ENCODE measurements at places on chromosomes 12 and 14.

DNA sequence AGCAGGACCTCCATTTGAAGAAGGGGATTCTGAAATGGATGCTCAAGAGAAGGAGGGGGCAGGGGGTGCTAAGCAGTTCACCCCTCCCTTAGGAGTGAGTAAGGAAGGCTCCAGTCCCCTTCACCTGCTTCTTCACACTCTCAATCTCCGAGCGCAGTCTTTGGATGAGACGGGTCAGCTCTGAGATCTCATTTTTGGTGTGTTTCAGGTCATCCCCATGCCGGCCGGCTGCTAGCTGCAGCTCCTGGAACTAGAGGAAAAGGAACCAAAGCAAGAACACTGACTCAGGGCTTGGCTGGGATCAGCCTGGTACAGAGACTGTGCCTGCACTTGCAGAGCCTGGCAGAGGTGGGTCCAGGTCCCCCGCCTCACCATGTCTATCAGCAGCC lies 7.3 kb downstream of the KRT73 start:
- DNase-seq, result no peak

DNA sequence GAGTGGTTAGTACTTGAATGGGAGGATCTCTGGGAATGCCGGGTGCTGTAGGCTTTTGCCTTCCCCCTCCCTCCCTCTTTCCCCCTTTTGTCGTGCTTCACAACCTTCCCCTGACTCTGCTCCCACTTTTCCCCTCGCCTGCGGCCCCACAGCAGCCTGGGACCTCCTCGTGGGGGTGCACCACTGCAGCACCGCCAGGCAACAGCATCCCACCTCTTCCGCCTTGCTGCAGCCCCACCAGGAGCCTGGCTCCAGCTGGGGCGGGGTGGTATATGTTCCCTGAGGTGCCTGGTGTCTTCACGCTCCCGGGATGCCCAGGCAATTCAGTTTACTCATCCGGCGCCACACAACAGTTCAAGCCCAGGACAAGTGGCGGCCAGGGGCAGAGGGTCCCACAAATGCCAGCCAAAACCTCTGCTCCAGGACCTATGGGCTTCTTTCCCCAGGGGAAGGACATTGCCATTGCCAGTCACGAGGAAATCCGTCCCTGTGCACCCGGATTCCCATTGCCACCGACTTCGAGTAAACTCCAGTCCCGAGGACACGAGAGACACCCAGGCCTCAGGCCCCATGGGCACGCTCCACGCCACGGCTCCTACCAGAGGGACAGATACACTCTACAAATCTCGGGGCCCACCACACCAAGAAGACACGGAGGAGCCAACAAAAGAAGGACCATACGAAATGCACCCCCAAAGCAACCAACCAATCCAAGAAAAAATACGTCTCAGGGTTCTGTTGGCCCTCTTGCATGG lies 181.7 kb downstream of the ALG10 start:
- no peak for DNase-seq

GRCh38 chr12:90090929-90091651 lies 382.5 kb upstream of the ATP2B1 start:
- no peak for DNase-seq

DNA sequence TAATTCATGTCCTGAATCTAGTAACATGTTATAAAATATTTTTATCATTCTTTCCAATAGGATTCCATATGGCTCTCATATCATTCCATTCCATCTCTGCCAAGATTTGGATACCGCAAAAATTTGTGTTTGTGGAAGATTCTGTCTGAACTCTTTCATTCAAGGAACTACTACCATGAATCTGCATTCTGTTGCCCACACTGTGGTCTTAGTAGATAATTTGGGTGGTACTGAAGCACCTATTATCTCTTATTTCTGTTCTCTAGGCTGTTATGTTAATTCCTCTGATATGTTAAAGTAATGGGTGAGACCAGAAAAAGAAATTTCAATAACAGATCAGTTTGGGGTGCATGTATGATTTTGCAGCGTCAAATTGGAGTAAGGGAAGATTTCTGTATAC lies 6.2 kb downstream of the RPL36AL start:
- no peak for DNase-seq

DNA sequence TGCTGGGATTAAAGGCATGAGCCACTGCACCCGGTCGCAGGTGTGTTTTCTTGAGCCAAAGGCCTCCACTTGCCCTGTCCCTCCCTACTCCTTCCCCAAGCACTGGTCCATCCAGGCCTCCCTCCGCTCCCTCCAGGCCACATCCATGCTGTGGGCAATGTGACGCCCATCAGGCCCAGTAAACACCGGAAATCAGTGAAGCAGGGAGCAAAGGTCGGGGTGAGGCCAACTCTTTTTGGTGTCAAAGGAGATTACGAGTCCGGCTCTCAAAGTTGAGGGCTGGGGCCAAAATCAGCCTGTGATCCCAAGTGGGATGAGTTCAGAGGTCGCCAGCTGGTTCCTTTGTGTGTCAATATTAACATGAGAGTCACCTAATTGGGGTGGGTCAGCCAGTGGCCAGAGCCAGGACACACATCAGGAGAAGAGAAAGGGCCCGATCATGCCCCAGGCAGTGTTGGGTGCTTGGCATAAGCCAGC lies 195.7 kb downstream of the RBM19 start:
- DNase-seq, result no peak

- no peak for DNase-seq
Measured at GRCh38 chr12:100460702-100461101, 13.0 kb upstream of the NR1H4 start.

DNA sequence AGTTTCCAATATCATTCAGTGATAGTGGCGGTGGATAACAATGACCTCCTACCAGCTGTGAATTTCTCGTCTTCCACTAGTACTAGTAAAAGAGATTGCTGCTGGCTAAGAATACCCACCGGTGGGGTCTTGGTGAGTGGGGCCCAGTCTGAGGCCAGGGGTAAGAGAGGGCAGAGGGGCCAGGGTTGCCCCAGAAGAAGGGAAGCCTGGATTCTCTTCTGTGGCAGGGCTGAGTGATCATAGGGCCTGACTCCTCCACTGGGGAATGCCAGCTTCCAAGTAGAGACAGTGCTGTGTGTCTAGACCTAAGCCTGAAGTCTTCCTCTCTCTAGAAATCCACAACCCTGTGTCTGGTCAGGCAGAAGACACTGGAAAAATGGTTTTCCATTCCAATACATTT lies 5.8 kb upstream of the TMEM63C start:
- no peak for DNase-seq

DNA sequence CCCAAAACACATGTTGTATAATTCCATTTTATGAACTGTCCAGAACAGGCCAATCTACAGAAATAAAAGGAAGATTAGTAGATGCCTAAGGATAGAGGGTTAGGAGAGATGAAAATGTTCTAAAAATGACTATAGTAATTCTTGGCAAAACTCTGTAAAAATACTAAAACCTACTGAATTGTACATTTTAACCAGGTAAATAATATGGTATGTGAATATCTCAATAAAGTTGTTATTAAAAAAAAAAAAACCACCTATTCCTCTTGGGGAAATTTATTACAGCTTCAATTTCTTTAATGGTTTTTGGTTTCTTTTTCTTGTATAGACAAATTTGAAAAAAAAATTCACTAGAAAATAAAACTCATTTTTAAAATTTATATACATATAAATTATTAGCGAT lies 33.2 kb downstream of the YAF2 start:
- DNase-seq, result no peak

DNA sequence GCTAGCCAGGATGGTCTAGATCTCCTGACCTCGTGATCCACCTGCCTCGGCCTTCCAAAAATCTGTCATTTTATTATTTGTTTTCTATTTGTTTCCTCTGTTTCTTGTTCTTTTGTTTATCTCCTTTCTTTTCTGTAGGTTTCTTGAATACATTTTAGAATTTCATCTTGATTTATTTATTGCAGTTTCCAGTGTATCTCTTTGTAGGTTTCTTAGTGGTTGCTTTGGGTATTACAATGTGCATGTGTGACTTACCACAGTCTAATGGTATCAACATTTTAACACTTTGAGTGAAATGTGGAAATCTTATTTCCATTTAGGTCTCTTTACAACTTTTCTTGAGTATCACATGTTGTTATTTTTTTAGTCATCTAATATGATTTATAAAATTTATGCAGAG lies 29.9 kb upstream of the MUCL1 start:
- no peak for DNase-seq

- DNase-seq, result no peak
Measured at GRCh38 chr12:20368651-20369304, 441 bp downstream of the PDE3A start.

DNA sequence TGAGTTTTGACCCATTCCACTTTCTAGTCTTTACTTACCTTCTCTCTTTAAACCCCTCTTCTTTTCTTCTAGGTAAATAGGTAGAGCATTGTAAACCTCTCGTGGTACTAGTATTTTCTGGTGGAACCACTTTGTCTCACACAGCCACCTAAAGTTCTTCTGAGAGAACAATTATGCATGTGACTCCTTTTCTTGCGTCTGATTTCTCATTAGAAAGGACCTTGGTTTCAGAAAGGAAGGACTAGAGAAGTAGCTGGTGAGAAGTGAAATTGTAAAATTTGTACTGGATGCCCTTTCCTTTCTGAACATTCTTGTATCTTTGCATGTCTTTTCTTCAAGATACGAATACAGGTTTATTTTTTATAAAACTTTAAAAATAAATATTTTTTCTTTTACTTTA lies 99.0 kb downstream of the NUBPL start:
- no peak for DNase-seq

- no peak for DNase-seq
Measured at GRCh38 chr12:64968989-64969819, 144.8 kb downstream of the TBC1D30 start.

GRCh38 chr14:71242237-71242748 lies 335.0 kb downstream of the PCNX1 start:
- DNase-seq, result no peak
